ENCODE measurements at places on chromosomes 4 and X.

GRCh38 chr4:92101737-92102172 is 202.0 kb upstream of the GRID2 start:
- DNase-seq: peak; percentile 17

DNA sequence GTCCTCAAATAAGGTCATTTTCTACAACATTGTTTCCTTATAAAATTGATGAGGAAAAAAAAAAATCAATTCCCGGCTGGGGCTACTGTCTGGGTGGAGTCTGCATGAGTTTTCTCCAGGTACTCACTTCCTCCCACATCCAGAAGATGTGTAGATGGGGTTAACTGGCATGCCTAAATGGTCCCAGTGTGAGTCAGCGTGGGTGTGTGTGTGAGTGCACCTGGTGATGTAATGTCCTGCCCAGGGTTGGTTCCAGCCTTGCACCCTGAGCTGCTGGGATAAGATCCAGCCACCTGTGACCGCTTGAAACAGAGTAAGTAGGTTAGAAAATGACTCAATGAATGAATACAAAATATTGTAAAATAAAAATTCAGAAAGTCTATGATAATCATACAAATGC is 11.1 kb downstream of the USP26 start:
- DNase-seq: no peak

- no peak for DNase-seq
Observed at GRCh38 chrX:97400492-97400891, 516.8 kb downstream of the RPA4 start.

DNA sequence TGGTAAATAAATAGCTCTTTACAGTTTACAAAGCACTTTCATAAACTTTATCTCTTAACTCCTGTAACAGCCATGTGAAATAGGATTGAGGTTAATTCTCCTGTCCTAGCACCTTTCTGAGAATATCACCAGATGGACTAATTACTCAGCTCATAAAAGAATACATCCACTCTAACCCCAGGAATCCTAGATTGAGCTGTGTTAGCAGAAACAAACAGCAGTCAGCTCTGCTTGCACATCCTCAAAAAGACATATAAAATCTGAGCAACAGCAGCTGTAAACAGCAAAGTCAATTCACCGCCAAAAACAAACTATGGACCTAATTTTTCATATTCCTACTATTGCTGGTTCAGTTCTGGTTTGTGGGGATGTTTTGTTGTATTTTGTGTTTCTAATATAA is 182.8 kb downstream of the QDPR start:
- DNase-seq: no peak

- no peak for DNase-seq
Observed at GRCh38 chrX:130857207-130857606, 45.8 kb downstream of the ENOX2 start.
